ENCODE measurements at places on chromosomes 7 and 10. TPM values are rescaled to one million over a fixed set of nuclear protein-coding genes. Genes with fewer than 3 reads are reported as not detected.

GRCh38 chr7:157136372-157136771 lies 2.4 kb upstream of the UBE3C start:
- peak; percentile 76 for DNase-seq

DNA sequence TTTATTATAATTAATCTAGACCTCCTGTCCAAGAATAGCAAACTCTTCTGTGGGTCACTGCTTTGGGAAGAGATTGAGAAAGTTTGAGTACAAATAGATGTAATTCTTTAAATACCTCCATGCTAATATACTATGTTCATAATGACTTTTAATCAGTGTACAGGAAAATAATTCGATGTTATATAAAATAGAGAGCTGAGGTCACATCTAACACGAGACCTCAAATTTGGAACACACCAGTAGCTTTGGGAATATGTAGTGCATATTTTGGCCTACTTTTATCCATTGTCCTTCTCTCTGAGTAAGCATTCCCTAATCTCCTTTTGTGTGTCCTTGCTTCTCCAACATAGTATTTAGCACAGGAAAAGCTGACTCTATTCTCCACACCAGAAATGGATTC lies 27.3 kb upstream of the CABCOCO1 start:
- DNase-seq, result no peak

DNA sequence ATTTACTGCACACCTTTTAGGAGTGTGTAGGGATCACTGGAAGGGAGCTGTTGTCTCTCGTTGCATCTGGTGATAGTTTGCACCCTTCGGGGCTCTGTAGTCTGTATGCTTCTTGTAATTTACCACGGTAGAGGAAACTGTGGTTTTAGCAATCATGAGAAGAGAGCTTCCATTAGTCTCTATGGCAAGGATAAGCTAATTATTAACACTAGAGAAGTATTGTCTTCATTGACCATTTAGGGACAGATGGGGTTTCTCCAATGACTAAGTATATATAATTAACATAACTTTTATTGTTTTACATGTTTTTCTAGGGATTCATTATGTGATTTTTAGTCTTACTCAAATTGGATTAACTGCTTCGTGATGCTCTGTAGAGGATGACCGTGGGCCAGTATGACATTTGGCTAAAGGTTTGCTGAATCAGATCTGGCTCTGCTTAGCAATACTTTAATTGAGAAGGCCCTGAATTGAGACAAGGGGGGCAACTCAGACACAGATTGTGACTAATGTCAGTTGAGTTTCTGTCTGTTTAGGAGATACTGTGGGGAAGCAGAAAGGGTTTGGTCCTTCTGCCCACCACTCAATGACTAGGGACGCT lies 8.7 kb downstream of the SLC18A2 start:
- no peak for DNase-seq

DNA sequence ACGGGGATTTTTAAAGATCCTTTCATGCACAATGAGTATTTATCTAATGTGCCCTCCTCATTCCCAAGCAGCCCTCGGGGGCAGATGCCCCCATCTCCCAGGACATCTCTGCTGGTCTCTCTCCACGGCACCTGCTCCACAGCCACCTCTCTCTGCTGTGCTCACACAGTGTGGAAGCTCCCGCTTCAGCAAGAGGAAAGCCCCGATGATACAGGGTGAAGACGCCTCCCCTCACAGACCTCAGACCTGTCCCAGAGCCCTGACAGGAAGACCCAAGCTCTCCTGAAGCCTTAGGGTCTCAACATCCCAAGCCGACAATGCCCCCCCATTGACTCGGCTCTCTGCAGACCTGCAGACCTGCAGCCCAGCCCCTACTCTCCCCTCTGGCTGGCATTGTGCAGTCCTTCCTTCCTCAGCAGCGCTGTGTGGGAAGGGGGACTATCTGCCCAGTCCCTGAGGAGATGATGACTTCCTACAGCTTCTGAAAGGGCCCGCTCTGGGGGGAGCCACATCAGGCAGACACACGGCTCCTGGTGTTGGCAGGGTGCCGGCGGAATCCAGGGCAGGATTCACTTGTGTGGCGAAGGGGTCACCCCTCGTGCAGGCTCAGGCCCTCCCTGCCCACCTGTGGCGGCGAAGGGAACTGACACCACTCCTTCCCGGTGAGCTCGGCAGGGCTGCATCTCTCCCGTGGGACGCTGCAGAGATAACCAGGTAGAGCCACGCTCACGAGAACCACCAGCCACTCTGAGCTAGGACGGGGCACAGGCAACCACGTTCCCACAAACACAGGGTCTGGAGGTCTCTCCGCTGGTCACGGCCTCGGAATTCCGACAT lies 61.8 kb downstream of the PTPRN2 start:
- DNase-seq, result no peak

GRCh38 chr7:89813081-89813480 lies 341.2 kb upstream of the STEAP1 start:
- DNase-seq, result no peak

DNA sequence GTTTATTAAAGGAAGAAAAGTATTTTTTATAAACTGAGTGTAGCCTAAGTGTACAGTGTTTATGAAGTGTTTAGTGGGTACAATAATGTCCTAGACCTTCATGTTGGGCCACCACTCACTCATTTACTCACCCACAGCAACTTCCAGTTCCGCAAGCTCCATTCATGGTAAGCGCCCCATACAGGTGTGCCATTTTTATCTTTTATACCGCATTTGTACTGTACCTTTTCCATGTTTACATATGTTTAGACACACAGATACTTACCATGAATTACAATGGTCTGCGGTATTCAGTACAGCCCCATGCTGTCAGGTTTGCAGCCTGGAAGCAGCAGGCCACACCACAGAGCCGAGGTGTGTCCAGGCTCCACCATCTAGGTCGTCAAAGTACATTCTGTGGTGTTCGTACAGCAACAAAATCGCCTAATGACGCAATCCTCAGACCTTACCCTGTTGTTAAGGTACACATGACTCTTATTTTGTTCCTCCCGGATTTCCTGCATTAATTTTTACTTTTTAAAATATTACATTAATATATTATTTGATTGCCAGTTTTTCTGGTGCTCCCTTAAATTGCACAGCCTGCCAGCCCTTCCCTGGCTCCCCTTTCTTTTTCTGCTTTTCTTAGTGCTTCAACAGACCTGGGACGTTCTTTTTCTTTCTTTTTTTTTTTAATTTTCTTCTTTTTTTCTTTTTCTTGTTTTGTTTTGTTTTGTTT lies 881 bp upstream of the SSBP1 start:
- peak; percentile 33 for DNase-seq

DNA sequence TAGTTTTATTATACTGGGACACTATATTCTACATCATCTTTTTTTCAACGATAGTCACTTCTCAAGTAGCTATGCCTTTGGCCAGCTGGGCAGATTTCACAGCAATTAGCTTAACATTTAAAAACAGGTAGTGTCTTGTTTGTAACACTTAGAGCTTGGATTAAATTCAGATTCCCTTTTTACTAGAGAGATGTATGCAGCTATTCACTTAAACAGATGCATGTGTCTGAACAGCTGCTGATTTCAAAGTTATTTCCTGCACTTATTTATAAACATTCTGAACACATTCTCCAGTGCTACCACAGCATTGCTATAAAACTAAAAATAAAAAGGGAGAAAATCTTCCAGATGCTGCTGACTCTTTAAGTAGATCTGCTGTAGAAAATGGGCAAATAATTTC lies 637.2 kb downstream of the POM121L12 start:
- DNase-seq, result no peak

- DNase-seq, result no peak
Observed at GRCh38 chr10:83073472-83073871, 1065.8 kb upstream of the GHITM start.

DNA sequence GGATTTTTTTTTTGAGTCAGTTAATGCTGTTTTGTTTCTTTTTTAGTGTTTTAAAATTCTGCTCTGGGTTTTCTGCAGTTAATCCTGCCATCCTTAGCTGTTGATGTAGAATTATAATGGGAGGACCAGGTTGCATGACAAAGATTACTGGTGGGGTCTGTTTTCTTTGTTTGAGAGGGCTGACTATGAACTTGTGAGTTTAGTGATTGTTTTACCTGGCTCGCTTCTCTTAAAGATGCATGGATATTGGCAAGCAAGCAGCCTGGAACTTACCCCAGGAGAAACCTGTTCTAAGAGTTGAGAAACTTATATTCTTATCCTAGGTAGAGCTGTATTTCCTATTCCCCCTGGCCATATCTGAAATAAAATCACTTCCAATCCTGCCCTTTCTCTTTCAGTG lies 727.8 kb downstream of the GRM8 start:
- DNase-seq, result no peak

DNA sequence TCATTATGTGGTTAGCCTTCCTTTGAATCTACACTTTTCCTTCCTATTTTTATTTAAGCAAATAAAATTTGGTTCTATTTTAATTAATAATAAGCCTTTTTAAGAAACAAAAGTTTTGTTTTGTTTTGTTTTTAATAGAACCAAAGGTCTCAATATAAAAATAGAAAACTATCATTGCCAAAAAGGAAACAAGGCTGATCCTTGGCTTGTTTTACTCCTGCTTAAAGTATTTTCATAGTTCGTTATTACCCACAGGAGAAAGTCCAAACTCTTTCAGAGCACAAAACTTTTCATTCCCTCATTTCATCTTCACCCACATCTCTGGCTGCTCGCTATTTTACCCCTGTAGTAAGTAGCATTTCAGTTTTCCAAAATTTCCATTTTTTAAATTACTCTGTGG lies 374.8 kb downstream of the SEMA3D start:
- DNase-seq, result no peak

DNA sequence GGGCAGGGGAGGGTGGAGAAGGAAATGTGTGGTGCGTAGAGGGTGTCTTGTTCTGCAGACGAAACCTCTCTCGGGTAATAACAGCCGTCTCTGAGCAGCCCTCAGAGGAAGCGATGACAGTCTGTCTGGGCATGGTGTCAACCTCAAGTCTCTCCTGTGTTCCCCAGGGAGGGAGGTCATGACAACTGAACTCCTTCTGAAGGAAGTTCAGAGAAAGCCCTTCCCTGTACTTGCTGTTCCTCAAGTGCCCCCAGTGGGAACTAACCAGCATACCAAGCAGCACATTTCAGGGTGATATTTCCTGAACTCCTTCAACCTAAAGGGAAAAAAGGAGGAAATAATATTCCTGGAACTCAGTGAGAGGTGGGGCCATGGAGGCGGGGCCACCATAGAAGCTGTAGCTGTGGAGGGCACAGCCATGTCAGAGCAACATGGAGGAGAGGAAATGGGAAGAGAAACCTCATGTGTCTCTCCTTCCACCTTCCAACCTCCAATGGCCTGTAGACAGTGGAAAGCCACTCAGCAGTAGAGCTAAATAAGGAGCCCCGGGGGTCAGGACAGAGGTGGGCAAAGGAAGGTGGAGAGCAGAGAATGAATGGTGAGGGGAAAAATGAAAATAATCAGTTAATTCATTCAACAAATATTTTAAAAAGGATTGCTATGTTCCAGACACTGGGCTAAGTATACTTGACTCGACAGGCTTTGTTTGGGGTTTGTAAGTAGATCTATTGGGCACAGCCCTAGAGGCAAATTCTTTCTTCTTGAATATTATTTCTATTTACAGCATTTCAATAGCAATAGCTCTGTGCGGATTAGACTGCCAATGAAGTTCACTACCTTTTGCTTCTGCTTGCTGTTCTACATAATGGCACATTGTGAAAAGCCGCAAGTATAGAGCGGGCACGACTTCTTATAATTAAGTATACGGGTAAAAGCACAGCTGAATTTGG lies 61.0 kb upstream of the AOAH start:
- no peak for DNase-seq

GRCh38 chr10:24882047-24882698 lies 70.2 kb downstream of the PRTFDC1 start:
- no peak for DNase-seq

- DNase-seq, result no peak
Observed at GRCh38 chr7:139367438-139368155, 7.9 kb downstream of the LUC7L2 start.

- no peak for DNase-seq
Observed at GRCh38 chr10:98910546-98910945, 325.1 kb downstream of the HPSE2 start.

DNA sequence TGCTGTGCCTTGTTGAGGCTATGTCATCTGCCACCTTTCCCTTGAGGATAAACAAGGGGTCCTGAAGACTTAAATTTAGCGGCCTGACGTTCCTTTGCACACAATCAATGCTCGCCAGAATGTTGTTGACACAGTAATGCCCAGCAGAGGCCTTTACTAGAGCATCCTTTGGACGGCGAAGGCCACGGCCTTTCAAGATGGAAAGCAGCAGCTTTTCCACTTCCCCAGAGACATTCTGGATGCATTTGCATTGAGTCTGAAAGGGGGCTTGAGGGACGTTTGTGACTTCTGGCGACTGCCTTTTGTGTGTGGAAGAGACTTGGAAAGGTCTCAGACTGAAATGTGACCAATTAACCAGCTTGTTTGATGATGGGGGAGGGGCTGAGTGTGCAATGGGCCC lies 52.5 kb downstream of the VWA2 start:
- DNase-seq, result no peak

- no peak for DNase-seq
Observed at GRCh38 chr7:135509589-135509838, 388 bp downstream of the CNOT4 start.

DNA sequence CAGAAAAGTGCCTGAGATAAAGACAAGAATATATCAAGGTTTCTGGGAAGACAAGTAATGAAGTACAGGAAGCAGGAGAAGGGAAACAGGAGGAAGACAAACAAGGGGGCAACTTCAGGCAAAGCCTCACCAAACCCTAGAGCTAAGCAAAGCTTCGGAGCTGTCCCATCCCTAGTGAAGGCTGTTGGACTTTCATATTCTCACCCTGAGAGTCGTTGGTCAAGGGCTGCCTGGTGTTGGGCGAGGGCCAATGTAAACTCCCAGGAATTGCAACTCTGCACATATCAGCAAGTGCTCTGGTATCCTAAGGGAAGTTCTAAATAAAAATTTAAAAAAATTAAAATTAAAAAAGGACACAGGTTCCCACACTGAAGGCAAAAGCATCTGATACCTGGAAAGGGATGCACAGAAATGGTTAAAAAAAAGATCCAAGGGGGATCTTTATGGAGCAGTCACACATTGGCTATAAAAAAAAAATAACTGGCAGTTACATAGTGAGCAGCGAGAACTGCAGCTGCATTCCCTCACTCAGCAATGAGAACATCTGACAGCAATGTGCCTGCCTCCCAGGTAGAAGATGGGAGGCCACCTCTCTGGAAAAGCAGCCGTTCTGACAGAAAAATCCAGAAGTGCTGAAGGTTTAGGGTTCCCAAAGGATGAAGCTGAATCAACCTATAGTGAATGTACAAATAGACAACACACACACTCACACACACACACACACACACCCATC lies 304.7 kb downstream of the WDR11 start:
- DNase-seq, result no peak

GRCh38 chr7:50598460-50599343 lies 33.5 kb upstream of the DDC start:
- DNase-seq, result no peak

- no peak for DNase-seq
Observed at GRCh38 chr7:43495572-43495971, 87.3 kb upstream of the STK17A start.

GRCh38 chr10:129096065-129096984 lies 370.7 kb upstream of the MGMT start:
- DNase-seq, result no peak

- peak; percentile 54 for DNase-seq
Observed at GRCh38 chr7:137592232-137592896, 248.8 kb upstream of the PTN start.

The HTRA1 gene
- polyA plus RNA-seq, result 31.9 TPM

The PRPF18 gene
- 22.3 TPM for polyA plus RNA-seq

The ZNF117 gene
- 0.98 TPM for polyA plus RNA-seq

The C10orf53 gene
- polyA plus RNA-seq, result not detected

The SLC26A5 gene
- polyA plus RNA-seq, result not detected

The KCND2 gene
- polyA plus RNA-seq, result not detected

The AKR1C4 gene
- polyA plus RNA-seq, result 0.37 TPM

The ACSM6 gene
- polyA plus RNA-seq, result not detected

The MCMBP gene
- polyA plus RNA-seq, result 57.3 TPM

The SPDYE9 gene
- polyA plus RNA-seq, result not detected

Measured in A549 (cell line).